ENCODE measurements at places on chromosomes 6 and 20.

DNA sequence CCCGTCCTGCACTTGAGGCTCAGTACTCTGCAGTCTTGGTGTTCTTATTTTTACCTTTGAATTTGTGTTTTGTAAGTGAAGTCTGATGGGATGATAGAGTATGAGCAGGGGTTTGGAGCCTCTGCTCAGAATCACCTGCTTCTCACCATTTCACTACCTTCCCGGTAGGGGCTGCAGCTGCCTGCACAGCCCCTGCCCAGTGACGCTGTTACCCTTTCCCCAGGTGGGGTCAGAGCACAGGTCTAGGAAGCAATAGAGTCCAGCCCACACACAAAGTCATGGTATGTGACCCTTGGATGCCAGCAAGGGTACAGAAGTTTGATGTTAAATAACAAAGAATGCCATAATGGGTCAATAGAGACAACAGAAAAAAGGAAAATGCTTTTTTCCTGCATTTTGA, 101.8 kb upstream of the TCF21 start:
- DNase-seq: no peak

DNA sequence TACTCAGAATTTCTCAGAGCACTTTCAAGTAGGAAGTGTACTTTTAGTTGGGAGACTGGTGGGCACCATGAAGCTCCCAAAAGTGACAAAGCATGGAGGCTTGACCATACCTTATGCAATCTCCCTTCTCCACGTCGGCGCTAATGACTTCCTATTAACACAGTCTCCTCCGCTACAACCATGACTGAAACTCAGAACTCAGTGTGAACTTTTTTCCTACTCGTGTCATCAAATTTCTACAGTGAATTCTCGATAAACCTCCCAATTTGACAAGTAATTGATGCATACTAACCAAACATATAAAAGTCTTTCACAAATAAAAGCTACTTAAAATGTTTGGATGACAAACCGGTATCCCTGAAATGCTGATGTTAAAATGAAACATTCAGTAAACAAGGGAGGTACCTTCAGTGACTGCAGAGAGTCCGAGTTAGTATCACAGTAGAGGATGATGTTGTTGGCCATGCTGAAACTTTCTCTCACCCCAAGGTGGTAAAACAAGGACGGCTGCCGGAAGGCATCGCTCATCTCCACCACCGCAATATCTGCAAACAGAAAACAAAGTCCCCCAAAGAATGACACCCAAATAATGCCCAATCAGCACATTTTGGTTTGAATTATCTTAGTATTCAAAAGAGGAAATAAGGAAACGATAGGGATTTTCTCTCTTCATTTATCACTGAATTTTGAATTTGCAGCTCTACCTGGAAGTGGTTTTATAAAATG, 72.1 kb downstream of the MAP3K5 start:
- no peak for DNase-seq

DNA sequence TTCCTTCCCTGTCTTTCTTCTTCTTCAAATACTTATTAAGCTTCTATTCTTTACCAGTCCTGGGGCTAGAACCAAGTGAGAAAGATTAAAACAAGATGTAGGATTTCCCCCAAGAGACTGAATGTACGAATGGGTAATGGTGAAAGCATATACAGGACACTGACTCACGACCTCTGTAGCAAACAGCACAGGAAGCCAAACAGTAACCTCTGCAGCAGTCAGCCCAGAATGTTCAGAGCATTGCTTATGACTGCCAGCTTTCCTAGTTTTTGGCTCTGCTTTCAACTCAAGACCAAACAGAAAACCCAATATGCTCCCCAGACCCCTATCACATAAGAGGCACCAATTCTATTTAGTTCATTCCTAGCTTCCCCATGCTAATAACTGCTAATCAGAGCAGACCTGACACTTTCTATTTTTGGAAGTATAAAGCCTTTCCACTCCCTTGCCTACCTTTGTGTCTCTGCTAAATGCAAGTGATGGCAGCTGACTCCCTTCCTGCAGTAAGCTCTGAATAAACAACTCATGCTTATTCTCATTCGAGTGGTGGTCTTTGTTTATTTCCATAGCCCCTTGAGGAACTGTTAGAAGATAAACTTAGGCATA, 690.6 kb downstream of the EPM2A start:
- DNase-seq: no peak

DNA sequence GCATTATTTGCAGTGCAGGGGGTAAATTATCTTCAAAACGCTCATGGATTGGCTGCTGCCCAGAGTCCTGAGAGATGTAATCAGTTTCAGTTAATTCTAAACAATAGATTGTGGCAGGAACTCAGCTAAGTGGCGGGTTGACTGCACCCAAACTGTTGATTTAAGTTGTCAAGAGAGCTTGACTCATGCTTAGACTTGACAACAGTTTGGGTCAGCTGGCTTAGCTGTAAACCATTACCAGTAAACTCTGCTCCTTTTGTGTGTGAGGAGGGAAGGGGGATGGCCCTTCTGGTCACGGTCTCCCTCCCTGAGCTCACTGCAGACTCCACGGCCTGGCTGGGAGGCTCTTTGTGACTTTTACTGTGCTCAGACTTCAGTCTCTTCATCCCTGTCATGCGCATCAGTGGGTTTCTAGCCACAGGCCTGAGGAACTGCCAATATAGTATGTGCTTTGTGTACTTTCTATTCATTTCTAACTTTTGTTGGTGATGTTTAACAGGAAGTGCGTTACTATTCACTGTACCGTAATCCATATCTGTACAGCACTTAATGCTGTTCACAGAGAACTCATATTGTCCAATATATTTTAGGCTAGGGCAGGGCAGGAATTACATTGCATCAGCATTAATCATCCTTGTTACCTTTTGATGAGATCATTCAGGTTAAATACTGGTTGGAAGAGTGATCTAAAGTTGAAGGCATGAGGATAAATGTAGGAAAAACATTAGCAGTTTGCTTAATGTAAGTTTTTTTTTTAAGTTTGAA, 488.3 kb downstream of the CDKAL1 start:
- no peak for DNase-seq

- peak; percentile 58 for DNase-seq
These were observed 620 bp downstream of the HIVEP1 start for GRCh38 chr6:12012558-12013306.

GRCh38 chr6:168438783-168439520, 2.0 kb upstream of the SMOC2 start:
- DNase-seq: no peak

DNA sequence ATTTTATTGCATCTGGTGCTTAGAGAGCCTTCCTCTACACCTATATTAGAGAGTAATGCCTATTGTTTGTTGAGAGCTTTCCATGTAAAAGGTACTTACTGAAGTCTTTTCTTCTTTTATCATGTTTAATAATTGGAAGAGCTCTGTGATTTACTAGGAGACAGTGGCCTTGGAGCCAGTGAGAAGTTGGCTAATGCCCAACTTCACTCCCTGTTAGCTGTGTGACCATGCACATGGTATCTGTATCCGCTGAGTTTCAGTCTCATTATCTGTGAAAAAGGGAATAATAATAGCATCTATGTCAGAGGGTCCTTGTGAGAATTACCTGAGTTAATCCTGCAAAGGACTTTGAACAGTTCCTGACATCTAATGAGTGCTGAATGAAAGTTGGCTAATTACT, 105.0 kb downstream of the CD109 start:
- no peak for DNase-seq

GRCh38 chr20:23120936-23121750, 35.0 kb upstream of the CD93 start:
- DNase-seq: no peak

GRCh38 chr20:17029698-17030097, 197.1 kb upstream of the PCSK2 start:
- no peak for DNase-seq

- DNase-seq: no peak
These were observed 26.4 kb downstream of the LY86 start for GRCh38 chr6:6614983-6615349.

- DNase-seq: no peak
These were observed 463.7 kb downstream of the PREX1 start for GRCh38 chr20:48364055-48364454.

GRCh38 chr6:3232017-3232945, 4.8 kb upstream of the TUBB2B start:
- DNase-seq: no peak

GRCh38 chr6:39043776-39044175, 4.8 kb upstream of the GLP1R start:
- DNase-seq: no peak

DNA sequence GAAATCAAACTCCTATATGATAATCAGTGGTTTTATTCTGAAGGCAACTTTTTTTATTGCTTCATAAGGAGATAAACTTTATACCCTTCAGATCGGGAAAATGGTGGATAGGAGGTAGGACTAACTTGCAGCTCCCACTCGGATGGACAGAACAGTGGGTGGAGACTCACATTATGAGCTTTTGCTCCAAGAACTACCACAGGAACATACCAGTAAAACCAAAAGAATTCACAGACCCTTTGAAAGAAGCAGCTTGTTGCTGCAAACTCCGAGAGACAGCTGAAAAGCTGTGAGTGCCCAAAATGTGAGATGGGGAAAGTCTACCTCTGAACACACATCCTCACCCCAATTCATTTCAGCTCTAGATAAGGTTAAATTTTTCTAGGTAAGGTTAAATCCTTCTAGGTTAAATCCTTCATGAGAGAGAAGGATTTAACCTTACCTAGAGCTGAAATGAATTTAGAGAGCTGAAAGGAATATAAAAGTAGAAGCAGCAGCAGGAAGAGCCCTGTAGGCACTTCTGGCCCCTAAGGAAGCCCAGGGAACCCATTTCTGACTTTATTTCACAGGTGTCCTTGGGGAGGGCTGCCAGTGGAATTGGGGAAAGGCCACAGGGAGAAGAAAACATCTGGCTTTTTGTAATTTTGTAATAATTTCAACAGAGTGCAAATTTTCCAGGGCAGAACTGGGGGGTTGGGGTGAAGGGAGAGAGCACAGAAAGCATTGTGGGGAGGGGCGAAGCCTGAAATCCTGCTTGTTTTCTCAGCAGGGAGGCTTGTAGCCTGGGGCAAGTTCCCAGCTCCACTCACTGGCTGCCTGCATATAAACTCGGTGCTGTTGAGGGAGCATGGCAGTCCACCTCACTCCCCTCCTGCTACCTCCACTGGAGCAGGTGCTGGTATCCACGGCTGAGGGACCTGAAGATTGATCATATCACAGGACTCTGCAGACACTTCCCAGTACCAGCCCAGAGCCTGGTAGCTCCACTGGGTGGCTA, 65.9 kb upstream of the HCRTR2 start:
- no peak for DNase-seq
